ENCODE measurements at places on chromosomes 2 and 18.
A peak's percentile ranks its signal among the peaks of the same experiment; 100 is the strongest.

DNA sequence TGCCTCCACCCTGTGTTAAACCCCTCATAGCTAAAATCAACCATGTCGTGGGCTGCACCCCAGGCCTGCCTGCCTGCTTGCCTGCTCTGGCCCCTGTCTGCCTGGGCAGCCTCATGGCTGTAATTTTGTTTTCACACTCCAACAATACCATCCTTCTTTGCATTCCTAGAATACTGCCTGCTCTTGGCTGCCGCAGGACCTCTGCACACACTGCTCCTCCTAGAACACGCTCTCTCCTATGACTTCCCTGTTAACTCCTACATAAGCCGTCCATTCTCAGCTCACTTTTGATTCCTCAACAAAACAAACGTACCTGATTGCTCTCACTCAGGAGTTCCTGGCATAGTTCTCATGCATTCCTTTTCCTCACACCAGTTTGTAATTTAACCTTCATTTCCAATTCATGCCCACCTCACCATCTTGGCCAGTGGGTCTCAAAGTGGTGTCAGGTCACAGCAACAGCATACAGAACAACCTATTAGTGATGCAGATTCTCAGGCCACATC is 2.5 kb downstream of the UXS1 start:
- no peak for DNase-seq

DNA sequence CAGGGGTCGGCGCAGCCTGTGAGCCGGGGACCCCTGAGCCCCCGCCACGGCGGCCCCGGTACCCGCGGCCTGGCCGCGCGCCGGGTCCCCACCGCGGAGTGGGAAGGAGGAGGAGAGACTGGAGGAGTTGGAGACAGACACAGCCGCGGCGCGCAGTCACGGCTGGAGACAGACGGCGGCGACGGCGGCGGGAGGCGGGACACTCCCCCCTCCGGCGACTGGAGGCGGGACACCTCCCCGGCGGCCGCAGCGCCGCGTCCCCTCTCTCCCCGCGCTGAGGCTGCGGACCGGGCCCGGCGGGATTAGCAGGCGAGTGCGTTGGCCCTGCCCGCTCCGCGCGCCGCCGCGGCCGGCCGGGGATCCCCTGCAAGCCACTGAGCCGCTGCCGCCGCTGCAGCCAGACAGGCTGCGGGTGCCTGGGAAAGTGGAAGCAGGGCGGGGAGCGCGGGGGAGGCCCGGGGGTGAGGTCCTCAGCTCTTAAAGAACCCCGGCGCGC is 1.0 kb upstream of the LDLRAD4 start:
- DNase-seq, result no peak

- DNase-seq, result no peak
Observed at GRCh38 chr18:74083557-74083952, 64.1 kb downstream of the FBXO15 start.

DNA sequence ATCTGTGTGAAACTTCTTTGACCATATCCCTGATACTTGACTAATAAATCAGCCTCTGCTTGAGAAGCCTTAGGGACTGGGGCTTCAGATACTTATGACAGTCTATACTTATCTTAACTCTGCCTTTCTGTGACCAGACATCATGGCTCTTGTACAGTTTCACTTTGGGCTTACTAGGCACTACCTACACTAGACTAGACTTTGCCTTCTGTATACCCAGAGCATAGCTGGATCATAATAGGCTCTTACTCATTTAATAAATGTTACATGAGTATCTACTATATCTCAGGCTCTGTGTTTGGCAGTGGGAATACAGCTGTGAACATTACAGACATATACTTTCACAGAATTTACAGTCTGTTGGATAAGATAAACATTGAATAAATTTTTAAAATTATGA is 9.0 kb downstream of the UGP2 start:
- DNase-seq, result no peak

DNA sequence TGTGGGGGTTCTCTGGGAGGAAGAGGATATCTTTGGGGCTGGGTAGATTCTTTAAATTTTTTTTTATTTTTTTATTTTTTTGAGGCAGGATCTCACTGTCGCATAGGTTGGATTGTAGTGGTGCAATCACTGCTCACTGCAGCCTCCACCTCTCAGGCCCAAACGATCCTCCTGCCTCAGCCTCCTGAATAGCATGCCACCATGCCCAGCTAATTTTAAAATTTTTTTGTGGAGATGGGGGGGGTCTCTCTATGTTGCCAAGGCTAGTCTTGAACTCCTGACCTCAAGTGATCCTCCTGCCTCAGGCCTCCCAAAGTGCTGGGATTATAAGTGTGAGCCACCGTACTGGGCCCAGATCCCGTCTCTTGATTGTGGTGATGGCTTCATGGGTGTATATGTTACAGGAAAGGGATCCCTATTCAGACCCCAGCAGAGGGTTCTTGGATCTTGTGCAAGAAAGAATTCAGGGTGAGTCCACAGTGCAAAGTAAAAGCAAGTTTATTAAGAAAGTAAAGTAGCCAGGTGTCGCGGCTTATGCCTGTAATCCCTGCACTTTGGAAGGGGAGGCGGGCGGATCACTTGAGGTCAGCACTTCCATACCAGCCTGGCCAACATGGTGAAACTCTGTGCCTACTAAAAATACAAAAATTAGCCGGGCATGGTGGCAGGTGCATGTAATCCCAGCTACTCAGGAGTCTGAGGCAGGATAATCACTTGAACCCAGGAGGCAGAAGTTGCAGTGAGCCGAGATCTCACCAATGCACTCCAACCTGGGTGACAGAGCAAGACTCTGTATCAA is 2.0 kb upstream of the C2orf68 start:
- no peak for DNase-seq

DNA sequence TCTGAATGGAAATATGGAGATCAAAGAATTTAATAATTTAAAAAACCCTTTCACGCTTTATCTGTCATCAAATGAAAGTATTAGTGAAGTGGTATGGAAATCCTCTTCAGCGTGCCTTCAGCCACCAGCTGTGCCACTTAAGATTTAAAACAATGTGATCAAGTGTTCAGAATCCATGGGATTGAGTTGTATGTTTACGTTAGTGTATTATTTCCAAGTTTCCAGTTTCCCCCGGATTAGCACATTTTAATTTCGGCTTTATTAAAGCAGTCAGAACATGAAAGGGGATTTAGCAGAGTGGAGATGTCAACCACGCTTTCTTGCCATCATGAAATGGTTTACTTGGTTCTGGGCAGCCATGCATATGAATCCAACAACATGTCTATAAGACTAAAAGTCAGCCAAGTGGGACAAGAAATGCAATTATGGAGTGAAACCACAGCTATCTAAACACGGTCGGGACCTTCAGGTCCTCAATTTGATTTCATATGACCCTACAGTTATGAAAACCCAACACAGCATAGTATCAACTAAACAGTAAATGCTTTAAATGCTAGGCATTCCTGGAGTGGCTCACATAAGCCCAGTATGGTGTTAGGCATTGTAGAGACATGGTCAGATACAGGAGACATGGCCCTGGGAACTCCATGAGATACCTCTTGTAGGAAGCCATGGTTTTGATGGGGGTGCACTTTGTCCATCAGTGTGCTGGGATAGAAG is 224.9 kb upstream of the EPAS1 start:
- DNase-seq, result no peak

- DNase-seq, result no peak
Observed at GRCh38 chr18:26468931-26469340, 79.4 kb downstream of the KCTD1 start.

DNA sequence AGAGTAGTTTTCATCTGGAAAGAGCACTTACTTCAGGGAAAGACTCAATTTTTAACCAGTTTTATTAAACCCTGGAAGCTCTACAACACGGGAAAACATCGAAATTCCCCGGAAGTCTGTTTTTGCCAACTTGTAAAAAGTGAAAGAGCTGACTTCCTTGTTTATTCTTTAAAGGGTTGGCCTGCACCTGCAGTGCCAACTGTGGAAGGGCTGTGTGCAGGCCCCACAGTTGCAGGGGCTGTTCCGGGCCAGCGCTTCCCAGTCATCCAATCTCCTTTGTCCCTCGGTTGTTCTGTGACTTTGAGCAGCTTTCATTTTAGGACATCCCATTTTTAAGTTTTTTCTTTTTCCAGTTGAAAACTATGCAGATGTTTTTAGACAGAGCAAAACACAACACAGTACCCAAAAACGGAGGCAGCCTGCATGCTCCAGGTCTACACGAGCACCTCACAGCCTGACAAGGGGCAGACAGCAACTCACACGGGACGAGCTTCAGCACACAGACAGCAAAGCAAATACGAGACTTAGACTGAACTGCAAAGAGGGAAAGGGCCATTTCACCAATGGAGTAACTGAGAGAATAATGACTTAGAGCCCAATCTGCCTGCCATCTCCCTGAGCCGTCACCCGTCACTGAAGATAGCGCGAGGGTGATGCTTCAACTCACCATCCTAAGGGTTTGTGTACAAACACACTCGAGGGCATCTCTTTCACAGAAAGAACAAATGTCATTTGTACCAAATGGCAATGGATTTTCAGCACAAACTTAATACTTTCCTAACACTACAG is 70.6 kb downstream of the EMILIN2 start:
- DNase-seq, result no peak

DNA sequence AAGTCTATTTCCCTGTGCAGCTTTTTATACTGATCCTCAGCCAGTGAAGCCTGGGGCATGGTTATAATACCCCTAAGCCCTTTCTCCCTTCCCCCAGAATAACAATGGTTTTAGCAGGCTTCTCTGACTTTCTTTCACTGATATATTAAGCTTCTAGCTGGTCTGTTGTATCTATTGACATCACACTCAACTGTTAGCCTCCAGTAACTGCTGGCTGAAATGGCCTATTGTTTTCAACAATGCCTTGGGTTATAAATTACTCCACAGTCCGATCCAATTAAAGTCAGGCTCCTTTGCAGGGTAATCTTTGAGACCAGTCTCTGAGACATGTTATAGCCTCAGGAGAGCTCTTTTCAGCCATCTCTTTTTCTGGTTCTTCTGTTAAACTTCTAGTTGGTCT is 2.9 kb upstream of the SLC9A4 start:
- DNase-seq, result no peak

GRCh38 chr2:125526093-125526492 is 1129.9 kb upstream of the GYPC start:
- DNase-seq, result no peak

DNA sequence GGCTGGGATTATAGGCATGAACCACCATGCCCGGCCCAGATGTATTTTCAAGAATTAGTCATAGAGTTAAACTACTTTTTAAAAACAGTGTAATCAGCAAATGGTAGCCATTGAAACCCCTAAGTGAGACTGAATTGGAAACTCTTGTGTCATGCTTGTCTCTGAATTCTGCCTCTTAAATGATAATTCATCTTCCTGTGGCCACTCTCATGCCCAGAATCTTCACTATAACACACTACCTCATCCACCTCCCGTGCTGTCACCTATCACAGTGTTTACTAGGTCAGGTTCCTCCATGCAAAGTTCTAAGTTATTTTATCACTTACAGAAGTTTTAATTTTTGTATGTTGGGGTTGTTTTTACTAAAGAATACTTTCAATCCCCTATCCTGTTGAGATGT is 197.5 kb downstream of the PHLPP1 start:
- DNase-seq, result no peak

- no peak for DNase-seq
Observed at GRCh38 chr2:72414137-72414760, 266.6 kb upstream of the CYP26B1 start.

DNA sequence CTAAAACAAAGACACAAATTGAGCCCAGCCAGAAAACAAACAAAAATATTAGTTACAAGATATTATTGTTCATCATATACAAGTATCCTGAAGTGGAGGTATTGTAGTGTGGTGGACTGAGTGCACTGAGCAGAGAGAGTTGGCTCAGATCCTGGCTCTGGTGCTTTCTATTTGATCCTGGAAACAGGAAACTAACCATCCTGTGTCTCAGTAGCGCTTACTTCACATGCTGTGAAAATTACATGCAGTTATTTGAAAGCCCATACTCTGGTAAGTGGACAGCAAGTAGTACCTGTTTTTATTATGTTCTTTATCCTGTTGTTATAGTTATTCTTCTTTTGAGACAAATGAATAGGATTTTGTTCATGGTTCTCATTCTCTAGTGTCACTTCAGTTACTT is 84.3 kb upstream of the CRIM1 start:
- no peak for DNase-seq

- no peak for DNase-seq
Observed at GRCh38 chr2:182971820-182972547, 66.3 kb downstream of the NCKAP1 start.

GRCh38 chr2:3160751-3161330 is 216.8 kb downstream of the EIPR1 start:
- DNase-seq, result no peak

GRCh38 chr2:190805126-190805525 is 75.5 kb upstream of the GLS start:
- no peak for DNase-seq

GRCh38 chr18:7616661-7617060 is 49.5 kb downstream of the PTPRM start:
- no peak for DNase-seq

- no peak for DNase-seq
Observed at GRCh38 chr2:216877085-216877484, 17.2 kb upstream of the TNP1 start.

- no peak for DNase-seq
Observed at GRCh38 chr18:79753391-79753851, 44.3 kb upstream of the KCNG2 start.

GRCh38 chr2:188645986-188646385 is 328.2 kb upstream of the COL3A1 start:
- DNase-seq, result no peak

DNA sequence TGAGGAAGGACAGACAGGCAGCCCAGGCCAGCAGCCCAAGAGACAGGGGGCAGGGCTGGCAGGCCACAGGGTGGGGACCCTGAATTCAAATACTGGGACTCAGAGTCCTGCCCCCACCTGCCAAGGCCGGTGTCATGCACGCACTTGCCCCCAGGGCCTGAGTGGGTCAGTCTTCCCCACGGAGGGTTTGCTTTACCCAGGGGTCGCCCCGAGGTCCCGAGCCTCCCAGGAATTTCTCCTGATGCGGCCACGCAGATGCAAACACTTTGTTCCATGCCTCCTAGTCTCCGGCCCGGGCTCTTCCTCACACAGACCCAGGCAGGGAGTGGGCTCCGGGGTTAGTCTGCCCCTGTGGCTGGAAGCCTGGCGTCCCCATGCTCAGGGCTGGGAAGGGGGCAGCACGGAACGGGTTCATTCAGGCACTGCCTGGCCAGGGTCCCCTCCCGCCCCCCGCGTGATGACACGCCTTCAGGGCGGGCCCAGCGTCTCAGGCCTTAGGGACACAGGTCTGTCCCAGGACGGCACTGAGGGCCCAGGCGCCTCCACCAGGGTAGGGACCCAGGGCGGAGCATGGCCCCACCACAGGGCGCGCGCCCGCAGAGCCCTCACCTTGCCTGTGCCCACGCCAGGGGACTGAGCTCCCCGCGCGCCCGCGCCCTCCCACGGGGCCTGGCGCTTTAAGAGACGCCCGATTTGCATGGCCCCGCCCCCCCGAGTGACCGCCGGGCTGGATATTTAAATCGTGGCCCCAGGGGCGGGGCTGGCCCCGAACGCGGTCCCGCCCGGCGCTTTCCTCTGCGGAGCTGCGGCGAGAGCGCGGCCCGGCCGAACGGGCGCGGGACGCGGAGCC is at the start of gene SNED1:
SNED1 (plus strand) TSS at position 763 of the 850 bp plus-strand sequence. CDS start 220 bp downstream, outside the sequence.
- peak; percentile 24 for DNase-seq
